ENCODE measurements at places on chromosomes 2 and 18. TPM values are rescaled to one million over a fixed set of nuclear protein-coding genes. Genes with fewer than 3 reads are reported as not detected.

Gene AQP12A
- total RNA-seq = not detected

DNA sequence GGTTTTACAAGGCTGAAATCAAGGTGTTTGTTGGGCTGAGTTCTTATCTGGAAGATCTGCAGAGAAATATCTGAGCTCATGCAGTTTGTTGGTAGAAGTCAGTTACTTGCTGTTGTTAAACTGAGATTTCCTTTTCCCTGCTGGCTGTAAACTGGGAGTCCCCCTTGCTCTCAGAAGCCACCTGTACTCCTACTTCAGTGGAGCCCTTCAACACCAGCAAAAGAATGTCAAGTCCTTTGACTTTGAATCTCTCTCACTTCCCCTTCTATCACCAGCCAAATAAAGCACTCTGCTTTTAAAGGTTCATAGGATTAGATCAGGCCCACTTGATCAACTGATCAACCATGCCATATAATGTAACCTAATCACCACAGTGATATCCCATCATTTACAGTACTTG is 252.2 kb upstream of the CDH7 start:
- no peaks in the 10 kb centered on the region for H3K4me1 ChIP-seq
- H3K27me3 ChIP-seq = no peaks in the 10 kb centered on the region
- H3K36me3 ChIP-seq = no peaks in the 10 kb centered on the region
- H3K27ac ChIP-seq = no peak overlapping the region
- no peak for DNase-seq

DNA sequence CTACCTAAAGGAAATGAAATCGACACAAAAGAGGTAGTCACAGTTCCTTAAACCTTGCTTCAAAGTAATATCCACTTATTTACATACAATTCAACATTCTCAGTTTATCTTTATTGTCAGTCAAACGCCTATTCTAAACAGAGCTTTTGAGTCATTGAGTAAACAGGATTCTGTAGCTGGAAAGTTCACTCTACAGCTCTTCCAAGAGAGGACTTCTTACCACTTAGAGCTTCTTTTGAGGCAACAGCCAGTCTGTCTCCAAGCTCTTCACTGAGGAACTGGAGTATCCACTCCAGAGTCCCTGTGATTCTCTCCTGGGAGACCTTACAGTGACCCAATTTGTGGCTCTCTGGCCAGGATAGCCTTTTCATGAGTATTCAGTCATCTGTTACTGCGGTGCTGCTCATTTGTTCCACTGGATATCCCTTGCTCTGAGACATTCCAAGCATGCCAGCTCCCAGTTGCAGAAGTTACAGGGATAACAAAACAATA is 210.9 kb upstream of the OSR1 start:
- no peaks in the 10 kb centered on the region for H3K27me3 ChIP-seq
- DNase-seq = no peak
- peaks cover 1% of the 10 kb centered on the region for H3K4me1 ChIP-seq
- H3K36me3 ChIP-seq = no peaks in the 10 kb centered on the region
- H3K27ac ChIP-seq = no peak overlapping the region

GRCh38 chr2:79717364-79718007 is 204.6 kb downstream of the CTNNA2 start:
- H3K4me1 ChIP-seq = no peaks in the 10 kb centered on the region
- H3K27me3 ChIP-seq = no peaks in the 10 kb centered on the region
- no peak overlapping the region for H3K4me3 ChIP-seq
- no peak for DNase-seq
- H3K27ac ChIP-seq = no peak overlapping the region

Gene ASIC4
- total RNA-seq = 0.29 TPM

Gene AMER3
- total RNA-seq = not detected

- no peaks in the 10 kb centered on the region for H3K4me1 ChIP-seq
- H3K27ac ChIP-seq = no peak overlapping the region
- no peak for DNase-seq
- no peaks in the 10 kb centered on the region for H3K36me3 ChIP-seq
- H3K27me3 ChIP-seq = no peaks in the 10 kb centered on the region
These were observed 138.7 kb downstream of the PRKCE start for GRCh38 chr2:45789961-45790723.

- H3K4me3 ChIP-seq = no peak overlapping the region
- H3K36me3 ChIP-seq = no peaks in the 10 kb centered on the region
- no peaks in the 10 kb centered on the region for H3K27me3 ChIP-seq
- no peaks in the 10 kb centered on the region for H3K4me1 ChIP-seq
These were observed 50.6 kb upstream of the YWHAQ start for GRCh38 chr2:9681427-9681817.

Gene KCNG2
- total RNA-seq = 0.23 TPM

- no peak for DNase-seq
- H3K36me3 ChIP-seq = no peaks in the 10 kb centered on the region
- H3K4me1 ChIP-seq = no peaks in the 10 kb centered on the region
- no peak overlapping the region for H3K27ac ChIP-seq
These were observed 155.7 kb downstream of the DTNB start for GRCh38 chr2:25517701-25518100.

GRCh38 chr18:76621226-76621625 is 126.2 kb upstream of the ZNF516 start:
- H3K36me3 ChIP-seq = no peaks in the 10 kb centered on the region
- H3K4me1 ChIP-seq = peaks cover 3% of the 10 kb centered on the region
- H3K27ac ChIP-seq = no peak overlapping the region
- no peak overlapping the region for H3K4me3 ChIP-seq
- no peak for DNase-seq
- H3K27me3 ChIP-seq = no peaks in the 10 kb centered on the region

Gene FAM161A
- total RNA-seq = 2.4 TPM
